Upper lobe of left lung (tissue), 6 donors: ENCODE measurements at places on chromosomes 1 and 21. TPM values are rescaled to one million over a fixed set of nuclear protein-coding genes. Genes with fewer than 3 reads are reported as not detected.

The LIPI gene
- not detected for total RNA-seq

The ST6GALNAC3 gene
- 12.2 TPM for total RNA-seq

The RAD54L gene
- 2.4 TPM for total RNA-seq

The RYR2 gene
- total RNA-seq, result 3.0 TPM

The TSTD1 gene
- 112 TPM for total RNA-seq

The F5 gene
- 2.5 TPM for total RNA-seq

The ADAMTS1 gene
- total RNA-seq, result 144 TPM

The SPRR2A gene
- total RNA-seq, result not detected

The AMY1B gene
- total RNA-seq, result 0.57 TPM

The RIMKLA gene
- total RNA-seq, result 10.4 TPM

The TNFRSF9 gene
- 0.11 TPM for total RNA-seq

The TRIM45 gene
- total RNA-seq, result 2.8 TPM

The DYNLT5 gene
- 16.8 TPM for total RNA-seq

The CR1L gene
- total RNA-seq, result not detected

The AMPD2 gene
- 183 TPM for total RNA-seq

The IL19 gene
- not detected for total RNA-seq

The SH3BGR gene
- total RNA-seq, result not detected

The GPA33 gene
- 0.89 TPM for total RNA-seq

The KCNH1 gene
- total RNA-seq, result not detected

The LCE1A gene
- not detected for total RNA-seq

The SPRR2B gene
- total RNA-seq, result not detected

The CCNL2 gene
- total RNA-seq, result 131 TPM

The PTGS2 gene
- total RNA-seq, result 32.2 TPM
